ENCODE measurements at places on chromosomes 4 and X. TPM values are rescaled to one million over a fixed set of nuclear protein-coding genes. Genes with fewer than 3 reads are reported as not detected.
A peak's percentile ranks its signal among the peaks of the same experiment; 100 is the strongest.

SSX2B gene
- not detected for total RNA-seq

DNA sequence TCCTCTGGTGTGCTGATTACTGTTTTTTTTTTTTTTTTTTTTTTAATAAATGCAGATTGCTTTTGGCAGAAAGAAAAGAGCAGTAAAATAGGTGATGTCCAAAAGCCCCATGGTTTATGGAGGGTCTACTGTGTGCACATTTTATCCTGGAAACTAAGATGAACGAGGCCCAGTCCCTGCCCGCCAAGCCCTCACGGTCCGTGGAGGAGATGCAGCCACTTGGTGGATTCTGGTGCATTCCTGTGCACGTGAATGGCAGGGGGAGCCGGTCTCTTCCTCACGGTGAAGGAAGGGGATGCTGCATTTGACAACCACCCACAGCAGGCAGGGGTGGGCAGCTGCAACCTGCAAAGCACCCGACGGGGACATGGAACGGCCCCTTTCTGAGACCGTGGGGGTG, 100.2 kb upstream of the AFAP1 start:
- DNase-seq, result no peak

NEK1 gene
- 12.8 TPM for total RNA-seq

- DNase-seq, result no peak
These were observed 357 bp upstream of the ETNPPL start for GRCh38 chr4:108763226-108763593.

PLAC8 gene
- 1.8 TPM for total RNA-seq

GRCh38 chrX:151510203-151510602, 53.3 kb upstream of the PASD1 start:
- DNase-seq, result no peak

GRCh38 chr4:128600410-128600809, 209.1 kb upstream of the JADE1 start:
- peak; percentile 31 for DNase-seq
